NCI-H446 treated with DMSO at 0.1 percent for 48 hours (cell line): ENCODE measurements at places on chromosomes 4 and X.
A peak's percentile ranks its signal among the peaks of the same experiment; 100 is the strongest.

GRCh38 chrX:130828641-130829040 lies 74.4 kb downstream of the ENOX2 start:
- no peak for DNase-seq

- no peak for DNase-seq
Observed at GRCh38 chrX:143733866-143734265, 13.3 kb upstream of the SPANXN2 start.

- DNase-seq, result no peak
Observed at GRCh38 chr4:76854858-76855257, 43.1 kb downstream of the SOWAHB start.

GRCh38 chr4:133812236-133812635 lies 389.4 kb downstream of the PABPC4L start:
- no peak for DNase-seq

DNA sequence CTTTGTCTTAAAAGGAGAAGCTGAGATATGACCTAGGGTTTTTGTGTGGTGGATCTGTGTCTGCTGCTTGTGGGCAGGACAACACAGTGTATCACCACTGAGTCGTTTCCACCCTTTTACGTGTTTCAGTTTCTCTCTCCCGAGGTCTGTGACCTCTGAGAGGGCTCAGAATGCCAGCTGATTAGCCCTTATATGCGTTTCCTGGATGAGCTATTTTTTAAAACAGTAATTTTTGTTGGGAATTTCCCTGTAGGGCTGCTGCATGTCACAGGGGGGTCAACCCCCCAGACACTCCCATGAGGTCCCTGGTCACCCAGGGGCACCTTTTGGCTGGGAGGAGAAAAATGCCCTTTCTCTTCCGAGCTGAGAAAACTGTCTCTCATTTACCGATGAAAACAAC lies 170.4 kb upstream of the CASK start:
- DNase-seq, result no peak

DNA sequence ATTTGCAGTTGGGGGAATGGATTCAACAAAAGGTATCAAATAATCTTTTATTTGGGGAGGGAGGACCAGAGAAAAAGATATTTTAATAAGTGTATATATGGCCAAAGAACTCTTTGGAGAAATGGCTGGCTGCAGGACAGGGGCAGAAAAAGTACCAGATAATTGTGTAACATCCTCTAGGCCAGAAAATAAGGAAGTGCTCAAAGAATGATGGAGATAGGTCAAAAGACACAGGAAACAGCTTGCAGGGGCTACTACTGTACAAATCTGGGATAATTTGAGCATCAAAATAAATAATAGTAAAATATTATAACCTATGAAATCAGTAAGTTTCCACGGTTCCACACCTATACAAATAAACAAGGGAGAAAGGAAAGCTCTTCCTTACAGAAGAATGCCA lies 34.8 kb downstream of the KLHL5 start:
- no peak for DNase-seq

DNA sequence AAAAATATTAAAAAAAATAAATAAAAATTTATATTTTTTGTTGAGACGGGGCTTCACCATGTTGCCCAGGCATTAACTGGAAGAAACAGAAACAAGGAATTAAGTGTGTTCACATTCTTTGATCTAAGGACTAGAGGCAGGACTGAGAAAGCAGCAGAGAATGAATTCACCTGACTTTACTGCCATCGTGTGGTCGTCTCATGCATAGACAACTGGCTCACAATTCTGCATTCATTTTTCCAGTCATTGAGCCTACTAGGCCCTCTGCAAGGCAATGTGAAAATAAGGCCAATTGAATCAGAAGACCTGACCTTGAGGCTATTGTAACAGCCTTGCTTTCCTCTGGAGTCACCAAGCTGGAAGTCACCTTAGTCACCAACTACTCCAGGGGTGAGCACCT lies 37.4 kb downstream of the LHFPL1 start:
- DNase-seq, result peak; percentile 2
